ENCODE measurements at places on chromosomes 4 and X.
A peak's percentile ranks its signal among the peaks of the same experiment; 100 is the strongest.

DNA sequence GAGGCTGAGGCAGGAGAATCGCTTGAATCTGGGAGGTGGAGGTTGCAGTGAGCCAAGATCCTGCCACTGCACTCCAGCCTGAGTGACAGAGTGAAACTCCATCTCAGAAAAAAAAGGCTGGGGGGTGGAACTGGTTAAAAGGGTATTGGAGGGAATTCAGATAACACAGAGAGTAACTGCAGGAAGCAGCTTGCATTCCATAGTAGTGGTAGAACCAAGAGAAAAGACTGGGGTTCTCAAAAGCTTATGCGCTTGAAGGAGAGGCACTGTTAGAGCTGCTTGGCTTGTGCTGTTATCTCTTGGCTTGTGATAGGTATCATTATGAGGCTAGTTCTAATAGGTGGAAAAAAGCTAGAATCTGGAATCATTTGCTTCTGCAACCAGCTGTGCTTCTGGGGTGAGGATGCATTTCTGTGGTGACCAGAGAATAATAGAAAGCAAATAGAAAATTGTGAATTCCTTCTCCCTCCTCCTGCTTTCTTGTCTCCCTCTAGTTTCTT, 91.2 kb upstream of the ELOVL6 start:
- no peak overlapping the region for H3K4me3 ChIP-seq
- peaks cover 10% of the 10 kb centered on the region for H3K4me1 ChIP-seq
- H3K27me3 ChIP-seq = no peaks in the 10 kb centered on the region
- no peaks in the 10 kb centered on the region for H3K36me3 ChIP-seq
- peak; percentile 42 for DNase-seq

DNA sequence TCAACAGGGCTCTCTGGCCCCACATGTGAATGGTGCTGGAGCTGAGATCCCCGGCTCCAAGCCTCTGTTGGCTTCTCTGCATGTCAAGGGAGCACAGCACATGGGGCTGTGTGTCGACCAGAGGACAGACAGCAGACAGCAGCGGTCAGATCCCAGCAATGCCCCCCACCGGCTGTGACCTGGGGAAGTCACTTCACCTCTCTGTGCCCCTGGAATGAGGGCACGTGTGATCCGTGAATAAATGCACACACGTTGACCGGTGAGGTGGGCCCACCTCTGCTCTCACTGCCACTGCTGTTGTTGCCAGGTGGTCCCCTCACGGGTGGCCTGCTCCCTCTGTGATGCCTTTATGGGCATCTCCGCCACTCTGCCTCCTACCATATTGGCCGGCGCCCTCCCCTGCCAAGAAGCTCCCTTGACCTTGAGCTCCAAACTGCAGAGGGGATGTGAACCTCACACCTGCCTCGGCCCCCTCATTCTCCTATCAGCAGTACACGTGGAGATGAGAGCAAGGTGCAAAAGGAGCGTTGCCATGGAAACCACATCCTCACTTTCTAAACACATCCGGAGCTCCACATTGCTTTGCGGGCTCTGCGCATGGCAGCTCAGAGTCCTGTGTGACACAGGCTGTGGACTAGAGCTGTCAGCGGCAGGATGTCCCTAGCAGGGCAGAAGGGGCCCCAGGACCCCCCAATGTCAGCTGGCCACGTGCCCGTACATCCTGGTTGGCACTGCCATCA, 75.4 kb downstream of the ABLIM2 start:
- no peak overlapping the region for H3K4me3 ChIP-seq
- H3K4me1 ChIP-seq = no peaks in the 10 kb centered on the region
- DNase-seq = no peak
- no peaks in the 10 kb centered on the region for H3K36me3 ChIP-seq
- H3K27me3 ChIP-seq = peaks cover 37% of the 10 kb centered on the region

DNA sequence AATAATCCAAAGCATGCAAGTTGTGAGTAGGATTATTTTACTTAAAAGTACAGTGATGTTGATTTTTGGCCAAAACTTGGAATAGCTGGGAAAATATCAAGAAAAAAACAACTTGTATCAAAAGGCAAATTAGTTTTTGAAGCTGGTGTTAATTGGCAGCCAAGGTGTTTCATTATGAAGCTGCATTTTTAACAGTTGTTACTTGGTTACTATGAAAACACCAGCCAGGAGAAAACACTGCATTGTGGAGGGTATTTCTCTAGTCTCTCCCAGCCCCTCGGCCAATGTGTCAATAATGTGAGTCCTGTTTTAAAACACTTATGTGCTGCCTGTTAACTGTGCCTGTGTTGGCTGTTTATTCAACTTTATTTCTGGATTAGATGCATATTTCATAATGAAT, 733.4 kb downstream of the ADGRL3 start:
- H3K4me1 ChIP-seq = no peaks in the 10 kb centered on the region
- no peak overlapping the region for H3K4me3 ChIP-seq
- H3K36me3 ChIP-seq = no peaks in the 10 kb centered on the region
- DNase-seq = no peak
- no peak overlapping the region for H3K27ac ChIP-seq

GRCh38 chrX:107146670-107147069, 28.0 kb upstream of the RBM41 start:
- no peak for DNase-seq
- H3K27me3 ChIP-seq = no peaks in the 10 kb centered on the region
- H3K27ac ChIP-seq = no peak overlapping the region
- no peaks in the 10 kb centered on the region for H3K4me1 ChIP-seq
- no peaks in the 10 kb centered on the region for H3K36me3 ChIP-seq

DNA sequence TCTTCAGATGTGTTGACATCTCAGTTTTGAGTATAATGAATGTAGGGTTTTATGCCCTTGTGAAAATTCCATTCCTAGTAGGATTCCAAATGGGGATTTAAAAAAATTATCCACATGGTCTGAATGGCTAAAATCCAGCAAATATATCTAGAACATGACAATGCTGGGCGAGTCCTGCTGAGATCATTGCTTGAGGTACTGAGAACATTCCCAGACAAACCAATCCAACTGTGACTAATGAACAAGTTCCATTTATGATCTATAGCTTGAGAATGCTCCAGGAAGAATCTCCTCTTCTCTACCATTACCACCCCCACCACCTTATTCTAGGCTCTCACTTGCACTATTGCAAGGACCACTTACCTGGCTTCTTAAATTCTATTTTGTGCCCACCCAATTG, 77.2 kb upstream of the IL1RAPL2 start:
- no peak for DNase-seq
- no peaks in the 10 kb centered on the region for H3K36me3 ChIP-seq
- H3K4me1 ChIP-seq = no peaks in the 10 kb centered on the region

- no peak overlapping the region for H3K4me3 ChIP-seq
- no peak overlapping the region for H3K27ac ChIP-seq
- H3K27me3 ChIP-seq = no peaks in the 10 kb centered on the region
- no peak for DNase-seq
Measured at GRCh38 chr4:8726344-8726851, 133.8 kb downstream of the CPZ start.

GRCh38 chr4:2942037-2942531, 21.1 kb downstream of the NOP14 start:
- H3K4me3 ChIP-seq = no peak overlapping the region
- no peak overlapping the region for H3K27ac ChIP-seq
- peaks cover 7% of the 10 kb centered on the region for H3K4me1 ChIP-seq
- H3K36me3 ChIP-seq = peaks cover 61% of the 10 kb centered on the region
- no peaks in the 10 kb centered on the region for H3K27me3 ChIP-seq
- DNase-seq = no peak

DNA sequence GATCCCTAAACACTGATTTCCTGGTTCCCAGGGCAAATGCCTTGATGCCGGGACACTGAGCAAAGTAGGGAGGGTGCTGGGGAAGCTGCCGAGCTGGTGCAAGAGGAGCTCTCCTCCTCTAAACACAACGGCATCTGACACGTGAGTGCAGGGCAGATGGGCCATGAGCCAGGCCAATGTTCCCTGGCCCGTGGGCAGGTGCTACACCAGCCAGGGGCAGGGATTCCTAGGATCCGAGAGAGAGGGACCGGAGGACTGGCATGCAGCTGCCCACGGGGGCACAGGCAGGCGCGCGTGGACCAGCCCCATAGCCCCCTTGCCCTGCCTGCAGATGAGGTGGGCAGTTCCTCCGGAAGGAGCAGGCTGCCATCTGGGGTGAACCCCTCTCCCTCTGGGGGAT, 66.8 kb upstream of the AFAP1 start:
- no peak for DNase-seq
- peaks cover 71% of the 10 kb centered on the region for H3K27me3 ChIP-seq
- H3K4me3 ChIP-seq = no peak overlapping the region
- peaks cover 7% of the 10 kb centered on the region for H3K4me1 ChIP-seq
- no peak overlapping the region for H3K27ac ChIP-seq

DNA sequence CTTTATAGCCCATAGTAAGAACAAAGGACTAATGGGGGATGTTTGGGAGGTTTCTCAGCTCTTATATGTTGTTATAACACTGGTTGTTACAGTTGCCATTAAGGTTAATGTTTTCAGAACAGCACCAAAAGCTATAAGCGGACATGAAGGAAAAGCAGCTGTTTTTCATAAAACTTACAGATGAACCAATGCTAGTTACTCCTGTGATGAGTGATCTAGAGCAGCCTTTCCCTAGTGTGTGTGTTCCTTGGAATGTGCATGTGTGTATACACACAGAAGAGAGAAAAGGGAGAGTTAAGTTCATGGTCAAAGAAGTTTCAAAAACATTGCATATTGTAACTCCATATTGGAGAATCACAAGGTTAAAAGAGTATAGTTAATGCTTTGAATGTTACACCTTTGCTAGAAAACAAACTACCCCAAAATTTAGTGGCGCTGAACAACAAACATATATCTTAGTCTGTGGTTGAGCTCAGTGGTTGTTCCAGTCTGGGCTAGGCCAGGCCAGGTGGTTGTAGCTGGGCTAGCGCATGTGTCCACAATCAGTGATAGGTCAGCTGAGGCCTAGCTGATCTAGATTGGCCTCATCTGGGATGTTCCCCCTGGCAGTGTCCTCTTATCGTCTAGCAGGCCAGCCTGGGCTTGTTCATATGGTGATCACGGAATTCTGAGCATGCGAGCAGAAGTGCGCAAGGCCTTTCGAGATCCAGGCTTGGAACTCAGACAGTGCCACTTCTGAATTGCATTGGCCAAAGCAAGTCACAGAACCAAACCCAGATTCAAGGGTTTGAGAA, 151.0 kb downstream of the NHS start:
- H3K4me3 ChIP-seq = no peak overlapping the region
- H3K36me3 ChIP-seq = no peaks in the 10 kb centered on the region
- DNase-seq = peak; percentile 31
- peaks cover 23% of the 10 kb centered on the region for H3K4me1 ChIP-seq
- no peak overlapping the region for H3K27ac ChIP-seq

- peaks cover 14% of the 10 kb centered on the region for H3K4me1 ChIP-seq
- peaks cover 49% of the 10 kb centered on the region for H3K36me3 ChIP-seq
- H3K4me3 ChIP-seq = no peak overlapping the region
- H3K27me3 ChIP-seq = no peaks in the 10 kb centered on the region
- DNase-seq = no peak
Measured at GRCh38 chr4:7761312-7761711, 178.3 kb downstream of the AFAP1 start.

DNA sequence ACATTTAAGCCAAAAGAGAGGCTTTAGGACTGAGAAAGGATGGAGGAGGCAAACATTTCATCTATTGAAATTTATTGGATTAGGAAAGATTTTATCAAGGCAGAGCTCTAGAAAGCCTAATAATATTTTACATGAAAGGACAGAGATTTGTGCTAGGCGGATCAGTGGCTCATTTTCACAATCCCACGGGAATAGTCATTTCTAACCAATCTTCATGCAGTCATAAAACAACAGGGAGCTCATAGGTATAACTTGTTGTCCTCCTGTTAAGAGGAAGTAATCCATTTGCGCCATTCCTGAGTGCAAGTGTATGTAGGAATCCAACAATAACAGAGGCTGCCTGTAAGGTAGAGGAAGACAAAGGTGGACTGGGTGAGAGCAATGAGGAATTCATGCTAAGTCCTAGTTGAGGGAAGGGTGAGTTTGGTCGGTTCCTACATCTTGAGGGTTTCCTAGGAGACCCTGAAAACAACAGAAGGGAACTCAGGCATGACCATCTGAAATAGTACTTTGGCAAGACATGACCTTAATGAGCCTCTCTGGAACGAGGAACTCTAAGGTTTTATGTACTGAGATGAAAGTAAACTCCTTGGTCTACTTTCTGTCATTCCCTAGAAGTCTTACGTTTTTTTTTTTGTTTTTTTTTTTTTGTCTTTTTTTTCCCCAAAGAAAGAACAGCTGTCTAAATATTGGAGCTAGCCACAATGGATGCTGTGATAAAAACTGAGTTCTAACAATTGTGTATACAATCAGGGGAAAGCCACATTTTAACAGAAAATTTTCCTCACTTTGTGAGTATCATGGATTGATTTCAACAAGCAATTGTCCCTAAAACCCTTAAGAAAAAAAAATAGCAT, 89.7 kb downstream of the GEMIN8 start:
- peaks cover 4% of the 10 kb centered on the region for H3K27me3 ChIP-seq
- no peak overlapping the region for H3K4me3 ChIP-seq
- H3K36me3 ChIP-seq = no peaks in the 10 kb centered on the region
- peaks cover 7% of the 10 kb centered on the region for H3K4me1 ChIP-seq

GRCh38 chrX:70117738-70118137, 15.5 kb upstream of the IGBP1 start:
- no peaks in the 10 kb centered on the region for H3K36me3 ChIP-seq
- DNase-seq = no peak
- H3K4me1 ChIP-seq = no peaks in the 10 kb centered on the region
- no peak overlapping the region for H3K4me3 ChIP-seq
- no peaks in the 10 kb centered on the region for H3K27me3 ChIP-seq

DNA sequence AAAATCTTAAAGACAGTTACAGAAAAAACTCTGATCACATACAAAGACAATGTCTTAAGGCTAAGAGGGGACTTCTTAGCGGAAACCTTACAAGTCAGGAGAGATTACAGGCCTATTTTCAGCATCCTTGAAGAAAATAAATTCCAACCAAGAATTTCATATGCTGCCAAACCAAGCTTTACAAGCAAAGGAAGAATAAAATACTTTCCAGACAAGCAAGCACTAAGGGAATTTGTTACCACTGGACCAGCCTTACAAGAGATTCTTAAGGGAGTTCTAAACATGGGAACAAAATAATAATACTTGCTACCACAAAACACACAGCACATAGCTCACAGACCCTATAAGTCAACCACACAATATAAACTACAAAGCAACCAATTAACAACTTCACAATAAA, 255.8 kb upstream of the ZFP42 start:
- H3K4me3 ChIP-seq = no peak overlapping the region
- DNase-seq = no peak
- no peaks in the 10 kb centered on the region for H3K27me3 ChIP-seq
- no peaks in the 10 kb centered on the region for H3K4me1 ChIP-seq
- no peaks in the 10 kb centered on the region for H3K36me3 ChIP-seq
- H3K27ac ChIP-seq = no peak overlapping the region

- DNase-seq = no peak
- no peak overlapping the region for H3K27ac ChIP-seq
- H3K4me3 ChIP-seq = no peak overlapping the region
- peaks cover 21% of the 10 kb centered on the region for H3K4me1 ChIP-seq
Measured at GRCh38 chr4:11424000-11424399, 4.7 kb downstream of the HS3ST1 start.

- no peak overlapping the region for H3K4me3 ChIP-seq
- DNase-seq = no peak
- H3K27ac ChIP-seq = no peak overlapping the region
- H3K36me3 ChIP-seq = no peaks in the 10 kb centered on the region
- no peaks in the 10 kb centered on the region for H3K27me3 ChIP-seq
- no peaks in the 10 kb centered on the region for H3K4me1 ChIP-seq
Measured at GRCh38 chrX:112056476-112056875, 26.1 kb downstream of the TRPC5 start.

- H3K27me3 ChIP-seq = no peaks in the 10 kb centered on the region
- H3K27ac ChIP-seq = peak overlapping the region; percentile 47
- DNase-seq = peak; percentile 87
- H3K4me1 ChIP-seq = peaks cover 27% of the 10 kb centered on the region
Measured at GRCh38 chrX:110021258-110022022, 18.5 kb downstream of the TMEM164 start.

All from astrocyte (in vitro differentiated cells and primary cell).